ENCODE measurements at places on chromosomes 3 and 15. TPM values are rescaled to one million over a fixed set of nuclear protein-coding genes. Genes with fewer than 3 reads are reported as not detected.

Gene TMIE
- 1.2 TPM for total RNA-seq

Gene GOLGA6L10
- total RNA-seq, result 2.0 TPM

Gene MKRN2OS
- total RNA-seq, result not detected

Gene GALNT15
- total RNA-seq, result 2.0 TPM

Gene AADACL2
- not detected for total RNA-seq

Gene MAP1A
- 24.5 TPM for total RNA-seq

Gene CD96
- not detected for total RNA-seq

Gene SKOR1
- 0.41 TPM for total RNA-seq

Gene MASP1
- total RNA-seq, result 22.8 TPM

Gene RASGRP1
- total RNA-seq, result 11.0 TPM

Gene KATNBL1
- total RNA-seq, result 109 TPM

Gene ARPP21
- total RNA-seq, result 459 TPM

Gene LMLN
- total RNA-seq, result 13.5 TPM

Gene CCDC54
- not detected for total RNA-seq
